Stimulated activated CD4-positive, alpha-beta T cell treated with anti-CD3 and anti-CD28 coated beads, TNF-alpha, amount 100 ng/mL, for 48 hours (primary cell): ENCODE measurements at places on chromosomes 1 and 21.

DNA sequence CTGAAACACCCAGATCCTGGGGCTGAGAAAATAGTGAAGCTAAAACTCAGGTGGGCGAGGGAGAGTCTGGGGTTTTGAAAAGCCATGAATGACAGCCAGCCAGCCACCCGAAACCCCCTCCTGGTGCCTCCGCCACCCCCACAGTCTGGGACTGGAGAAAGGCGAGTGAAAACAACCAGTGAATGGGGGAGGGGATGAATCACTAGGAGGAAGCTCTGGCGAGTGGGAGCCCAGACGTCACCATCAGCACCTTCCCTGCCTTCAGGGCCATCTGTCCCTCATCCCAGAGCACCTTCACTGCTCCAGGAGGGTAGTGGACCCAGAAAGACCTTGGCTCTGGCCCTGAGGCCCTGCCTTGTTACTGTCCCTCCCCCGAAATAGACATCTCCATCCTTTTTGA is 9.2 kb downstream of the RORC start:
- DNase-seq: peak; percentile 55

- no peak for DNase-seq
These were observed 44.1 kb upstream of the GRHL3 start for GRCh38 chr1:24275104-24275410.

- DNase-seq: no peak
These were observed 33.4 kb downstream of the KIAA1614 start for GRCh38 chr1:180946056-180946455.

DNA sequence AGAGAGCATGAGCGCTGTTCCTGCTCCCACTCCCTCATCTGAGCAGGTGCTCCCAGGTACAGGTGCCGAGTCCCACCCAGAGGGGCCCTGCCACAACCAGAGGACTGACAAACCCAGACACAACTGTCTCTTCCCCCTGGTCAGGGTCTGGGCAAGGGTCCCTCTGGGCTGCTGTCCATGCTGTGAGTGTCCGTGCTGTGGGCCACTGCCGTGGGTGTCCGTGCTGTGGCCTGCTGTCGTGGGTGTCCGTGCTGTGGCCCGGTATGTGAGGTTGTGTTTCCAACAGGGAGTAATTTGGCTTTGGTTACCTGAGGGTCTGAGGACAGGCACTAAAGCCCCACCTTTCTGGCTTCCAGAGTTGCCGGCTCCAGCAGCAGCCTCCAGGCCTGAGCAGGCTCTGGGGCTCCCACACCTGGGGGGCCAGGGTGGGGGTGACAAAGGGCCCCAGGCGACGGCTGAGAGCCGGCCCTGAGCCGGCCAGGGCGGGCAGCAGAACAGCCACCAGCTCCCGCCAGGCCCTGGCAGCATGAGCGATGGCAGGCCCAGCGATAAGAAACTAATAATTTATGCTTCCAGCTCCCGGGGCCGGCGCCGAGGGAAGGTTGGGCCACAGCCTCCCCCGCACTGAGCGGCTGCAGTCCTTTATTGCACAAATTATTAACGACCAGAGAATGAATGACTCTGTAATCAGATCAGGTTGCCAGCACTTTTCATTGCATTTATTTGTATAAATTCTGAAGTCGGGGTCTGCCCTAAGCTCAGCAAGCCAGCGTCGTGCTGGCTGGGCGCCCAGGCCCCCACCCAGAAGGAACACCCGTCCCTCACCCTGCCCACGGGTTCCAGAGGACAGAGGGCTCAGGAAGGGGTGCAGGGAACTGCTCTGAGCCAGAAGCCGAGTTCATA is 7.3 kb upstream of the SAMD11 start:
- no peak for DNase-seq

- no peak for DNase-seq
These were observed 23.4 kb upstream of the ADARB1 start for GRCh38 chr21:45050797-45051489.

- DNase-seq: no peak
These were observed 3.1 kb upstream of the APCS start for GRCh38 chr1:159584536-159584935.

DNA sequence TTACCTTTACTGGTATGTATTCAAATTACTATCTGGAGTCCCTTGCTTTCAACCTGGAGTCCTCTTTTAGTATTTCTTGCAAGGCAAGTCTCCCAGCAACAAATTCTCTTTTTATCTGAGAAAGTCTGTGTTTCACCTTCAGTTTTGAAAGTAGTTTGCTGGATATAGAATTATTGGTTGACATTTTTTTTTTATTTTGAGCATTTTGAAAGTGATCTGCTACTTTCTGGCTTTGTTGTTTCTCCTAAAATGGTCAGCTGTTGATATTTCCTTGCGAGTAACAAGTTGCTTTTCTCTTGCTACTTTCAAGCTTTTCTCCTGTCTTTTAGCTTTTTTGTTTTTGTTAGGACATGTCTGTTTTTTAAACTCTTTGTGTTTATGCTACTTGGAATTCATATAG is 126.1 kb downstream of the TRIM33 start:
- DNase-seq: no peak

GRCh38 chr21:16841975-16842695 is 670.7 kb upstream of the CXADR start:
- no peak for DNase-seq

- DNase-seq: no peak
These were observed 118.2 kb downstream of the OSBPL9 start for GRCh38 chr1:51734896-51735745.

GRCh38 chr1:234265861-234266260 is 107.4 kb upstream of the COA6 start:
- no peak for DNase-seq

- DNase-seq: no peak
These were observed 18.1 kb upstream of the ENAH start for GRCh38 chr1:225670806-225671733.

DNA sequence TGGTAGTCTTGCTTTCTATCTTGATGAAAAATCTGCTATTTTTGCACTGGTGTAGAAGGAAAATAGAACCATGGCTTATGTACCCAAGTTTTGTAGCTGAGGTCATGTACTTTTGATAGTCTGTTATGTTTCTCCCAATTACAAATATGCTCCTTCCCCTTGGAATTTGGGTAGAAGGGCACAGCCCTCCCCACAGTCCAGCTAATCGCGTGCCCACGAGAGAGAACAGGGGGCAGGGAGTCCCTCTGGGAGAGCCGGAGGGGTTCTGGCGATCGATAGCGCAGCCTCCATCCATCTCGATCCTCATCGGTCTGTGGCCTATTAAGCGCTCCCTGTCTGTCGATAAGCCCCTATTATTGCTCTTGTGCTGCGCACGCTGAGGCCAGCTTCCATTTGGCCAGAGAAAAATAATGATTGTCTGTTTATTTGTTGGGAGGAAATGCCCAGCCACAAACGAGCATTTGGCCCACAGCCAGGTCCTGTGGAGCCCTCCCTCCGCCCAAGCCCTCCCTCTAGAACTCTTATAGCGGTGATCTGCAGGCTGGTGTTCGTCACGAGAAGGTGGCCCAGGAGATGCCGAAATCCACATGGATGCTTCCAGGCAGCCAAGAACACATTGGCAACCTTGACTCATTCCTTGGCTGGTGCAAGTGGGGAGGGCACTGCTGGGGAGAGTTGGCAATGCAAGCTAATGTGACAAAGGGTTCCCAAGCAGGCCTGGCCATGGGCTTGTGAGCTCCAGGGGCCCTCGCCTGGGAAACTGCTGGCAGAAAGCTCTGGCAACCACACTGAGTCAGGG is 134.7 kb upstream of the TNR start:
- DNase-seq: no peak

GRCh38 chr1:22176258-22176657 is 33.4 kb upstream of the WNT4 start:
- DNase-seq: peak; percentile 12

DNA sequence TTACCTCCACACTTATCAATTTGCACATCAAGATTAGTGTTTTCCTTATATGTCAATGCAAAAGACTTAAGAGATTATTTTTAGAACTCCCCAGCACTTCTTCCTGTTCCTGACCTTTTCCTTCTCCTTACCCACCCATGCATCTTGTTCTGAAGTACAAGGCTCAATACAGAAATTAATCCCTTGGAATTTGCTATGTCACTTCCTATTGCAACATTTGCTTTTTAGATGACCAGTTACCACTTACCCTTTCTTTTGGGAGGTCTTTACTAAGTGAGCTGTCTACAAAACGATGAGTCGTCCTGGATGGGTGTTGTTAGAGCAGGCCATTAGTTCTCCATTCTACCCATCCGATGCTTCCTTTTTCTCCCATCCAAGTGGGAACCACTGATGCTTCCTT is 221.2 kb downstream of the FMN2 start:
- DNase-seq: no peak
